ENCODE measurements at places on chromosomes 2 and 18.

GRCh38 chr2:17401096-17401495 is 117.1 kb downstream of the RAD51AP2 start:
- peak; percentile 0 for DNase-seq

DNA sequence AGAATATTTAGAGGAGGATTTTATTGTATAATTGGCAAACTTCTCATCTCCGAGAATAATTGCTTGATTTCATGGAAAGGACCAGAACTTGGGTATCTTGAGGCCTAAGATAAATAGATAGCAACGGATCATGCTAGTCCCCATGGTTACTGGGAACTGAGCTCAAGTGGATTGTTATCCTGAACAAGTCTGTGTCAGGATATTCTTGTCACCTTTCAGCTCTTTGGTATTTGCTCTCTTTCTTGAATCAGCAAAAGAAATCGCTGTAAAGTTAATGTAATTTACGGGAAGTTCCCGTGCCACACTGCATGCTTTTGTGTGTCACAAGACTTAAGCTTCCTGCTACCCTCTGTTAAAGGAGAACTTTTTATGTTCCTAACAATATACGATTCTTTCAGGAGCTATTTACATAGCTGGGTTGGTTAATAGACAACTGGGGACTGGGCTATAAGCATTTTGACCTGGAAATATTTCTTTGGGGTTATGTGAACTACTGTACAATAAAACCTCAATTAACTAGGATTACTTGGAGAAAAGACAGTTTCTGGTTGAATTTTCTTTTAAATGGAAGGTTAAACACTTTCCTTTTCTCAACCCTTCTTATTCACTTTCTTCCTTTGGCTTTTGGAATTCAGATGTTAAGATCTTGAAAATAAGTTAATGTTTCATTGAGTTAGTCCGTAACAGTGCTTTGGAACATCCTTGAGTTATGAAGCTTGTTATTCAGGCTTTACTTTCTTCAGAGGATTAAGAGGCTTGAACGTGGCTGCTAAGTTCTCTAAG is 151.2 kb downstream of the FMNL2 start:
- no peak for DNase-seq

GRCh38 chr2:58609326-58609725 is 368.2 kb upstream of the FANCL start:
- no peak for DNase-seq

DNA sequence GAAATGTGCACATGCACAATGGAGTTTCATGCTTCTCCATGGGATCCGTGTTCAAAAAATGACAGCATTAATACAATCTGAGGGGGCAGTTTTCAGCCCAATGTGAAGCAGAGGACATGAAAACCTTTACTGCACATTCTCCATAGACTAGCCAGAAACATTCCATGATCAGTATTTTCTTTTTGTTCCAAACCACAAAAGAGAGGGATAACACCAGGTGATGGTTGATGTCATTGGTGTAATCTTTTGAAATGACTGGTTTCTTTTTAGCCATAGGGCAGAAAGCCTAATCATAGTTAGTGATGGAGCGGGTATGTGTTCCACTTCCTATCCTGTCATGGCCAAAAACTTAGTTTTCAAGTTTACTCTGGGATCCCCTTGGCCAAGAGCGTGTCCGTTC is 1.8 kb upstream of the KYNU start:
- no peak for DNase-seq

- DNase-seq = no peak
Measured at GRCh38 chr2:201465524-201465971, 14.0 kb downstream of the STRADB start.

DNA sequence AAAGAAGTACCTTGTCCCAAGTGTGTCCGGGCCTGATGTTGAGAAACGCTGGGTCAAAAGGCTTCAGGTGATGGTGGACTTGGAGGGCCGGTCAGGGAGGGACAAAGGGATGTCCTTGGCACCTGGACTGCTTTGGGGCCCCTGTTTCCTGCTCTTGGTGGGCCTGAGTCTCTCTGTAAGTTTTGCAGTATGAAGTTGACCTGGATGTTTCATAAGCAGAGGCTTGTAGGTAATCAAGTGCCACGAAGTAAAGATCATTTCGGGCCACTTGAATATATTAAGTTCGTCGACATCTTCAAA is 29.4 kb downstream of the ASAP2 start:
- DNase-seq = no peak

All from cardiac fibroblast (primary cell).